Activated CD8-positive, alpha-beta memory T cell treated with anti-CD3 and anti-CD28 coated beads, Interleukin-2, amount 50 U/mL, for 4 hours (primary cell): ENCODE measurements at places on chromosomes 6 and 20.

DNA sequence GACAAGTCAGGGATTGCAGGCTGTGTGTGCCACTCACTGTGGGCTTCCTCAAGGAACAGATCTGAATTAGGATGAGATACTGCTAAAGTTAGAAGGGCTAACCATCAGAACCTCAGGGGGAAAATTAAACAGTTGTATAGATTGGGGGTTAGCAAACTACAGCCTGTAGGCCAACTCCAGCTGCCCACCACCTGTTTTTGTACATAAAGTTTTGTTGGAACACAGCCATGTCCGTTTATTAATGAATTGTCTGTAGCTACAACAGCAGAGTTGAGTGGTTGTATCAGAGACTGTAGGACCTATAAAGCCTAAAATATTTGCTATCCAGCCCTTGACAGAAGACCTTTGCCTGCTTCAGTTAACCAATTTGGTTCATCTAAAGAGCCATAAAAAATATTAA lies 127.2 kb upstream of the ECI2 start:
- no peak for DNase-seq

GRCh38 chr6:34574647-34575293 lies 18.6 kb upstream of the SPDEF start:
- no peak for DNase-seq

- DNase-seq, result no peak
These were observed 17.6 kb downstream of the GHRH start for GRCh38 chr20:37243937-37244571.

DNA sequence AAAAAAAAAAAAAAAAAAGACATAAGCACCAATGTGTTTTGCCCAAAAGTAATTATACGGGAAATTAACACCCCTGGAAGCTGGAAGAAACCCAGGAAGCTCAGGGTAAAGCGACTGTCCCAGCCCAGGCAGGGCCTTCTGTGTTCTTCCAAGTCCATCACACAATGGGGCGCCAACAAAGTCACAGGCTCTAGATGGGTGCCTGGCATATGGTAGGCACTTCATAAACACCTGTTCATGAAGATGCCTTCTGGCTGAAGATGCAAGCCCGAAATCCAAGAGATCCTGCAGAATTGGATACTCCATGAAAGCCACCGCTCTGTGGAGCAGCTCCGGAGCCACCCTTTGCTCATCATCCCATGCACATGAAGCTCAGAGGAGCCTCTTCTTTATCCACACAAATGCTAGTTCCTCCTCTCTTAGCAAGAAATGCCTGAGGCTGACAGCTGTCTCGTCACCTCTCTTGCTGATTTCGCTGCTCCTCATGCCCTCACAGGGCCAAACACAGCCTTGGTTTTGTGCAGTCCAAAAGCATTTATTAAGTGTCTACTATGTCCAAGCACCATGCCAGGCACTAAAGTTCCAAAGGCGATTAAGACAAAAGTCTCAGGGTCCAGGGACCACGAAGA lies 76.6 kb downstream of the TRERF1 start:
- no peak for DNase-seq

DNA sequence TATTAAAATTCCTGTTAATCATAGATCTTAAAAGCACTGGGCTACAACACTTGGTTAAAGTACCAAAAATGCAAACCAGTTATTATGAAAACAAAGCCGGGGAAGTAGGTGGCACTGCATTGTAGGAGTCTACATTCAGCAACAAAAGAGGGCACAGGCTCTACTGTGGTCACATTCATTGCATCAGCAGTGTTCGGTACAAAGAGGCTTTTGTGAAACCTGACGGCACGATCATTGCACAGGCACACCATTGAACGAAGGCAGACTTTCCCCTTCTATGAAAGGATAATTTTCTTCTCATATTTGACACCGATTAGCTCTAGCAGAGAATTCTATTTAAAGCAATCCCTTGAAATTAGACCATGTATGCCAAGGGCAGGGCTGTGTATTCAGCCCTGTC lies 44.6 kb upstream of the AGPAT4 start:
- DNase-seq, result no peak

GRCh38 chr20:47765691-47766594 lies 19.3 kb downstream of the SULF2 start:
- DNase-seq, result no peak

DNA sequence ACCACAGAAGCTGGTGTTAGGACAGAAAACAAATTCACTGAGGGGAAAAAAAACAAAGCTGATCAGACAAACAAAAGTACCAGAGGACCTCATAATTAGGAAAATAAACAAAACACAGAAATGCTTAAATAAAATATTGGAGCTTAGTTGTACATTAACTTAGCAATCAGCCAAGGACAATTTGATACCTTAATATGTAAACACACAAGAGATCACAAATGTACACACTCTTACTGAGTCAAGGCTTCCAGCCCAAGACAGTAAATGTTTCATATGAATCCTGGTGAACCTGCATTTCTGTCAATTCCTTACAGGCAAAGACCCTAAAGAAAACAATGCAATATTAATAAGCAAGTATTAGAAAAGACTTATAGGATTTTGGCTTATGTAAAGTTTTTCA lies 62.0 kb upstream of the SPTLC3 start:
- DNase-seq, result no peak

DNA sequence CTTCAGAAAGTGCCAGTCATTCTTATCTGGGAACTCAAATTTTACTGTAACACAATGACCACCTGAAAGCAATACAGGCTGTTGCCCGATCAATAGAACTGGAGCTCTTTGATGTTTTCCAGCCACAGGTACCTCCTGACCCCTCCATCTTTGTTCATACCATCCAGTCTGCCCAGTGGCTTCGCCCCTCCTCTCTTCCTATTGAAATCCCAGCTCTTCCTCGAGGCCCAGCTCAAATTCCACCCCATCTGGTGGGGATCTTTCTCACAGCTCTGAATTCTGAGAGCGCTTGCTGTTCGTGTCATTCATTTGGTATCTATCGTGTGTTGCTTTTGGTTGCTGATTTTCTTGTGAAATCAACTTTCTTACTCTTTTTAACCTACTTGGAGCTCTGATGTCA lies 87.9 kb upstream of the CNKSR3 start:
- no peak for DNase-seq

DNA sequence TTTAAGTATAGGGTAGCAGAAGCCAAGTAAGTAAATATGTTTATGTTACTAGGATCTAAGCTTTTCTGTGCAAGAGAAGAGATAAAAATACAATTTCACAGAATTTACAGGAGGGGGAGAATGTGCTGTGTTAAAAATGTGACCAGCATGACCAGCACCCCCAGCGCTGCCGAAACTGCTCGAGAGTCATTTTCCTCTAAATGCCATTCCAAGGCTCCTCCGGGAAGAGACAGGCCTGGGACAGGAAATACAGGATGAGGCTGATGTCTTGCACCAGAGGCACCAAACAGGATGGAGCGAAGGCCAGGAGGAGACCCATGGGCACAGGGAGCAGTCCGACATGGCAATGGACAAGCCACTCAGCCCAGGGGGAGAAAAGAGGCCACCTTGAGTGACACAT lies 21.1 kb downstream of the TAF4 start:
- DNase-seq, result no peak

DNA sequence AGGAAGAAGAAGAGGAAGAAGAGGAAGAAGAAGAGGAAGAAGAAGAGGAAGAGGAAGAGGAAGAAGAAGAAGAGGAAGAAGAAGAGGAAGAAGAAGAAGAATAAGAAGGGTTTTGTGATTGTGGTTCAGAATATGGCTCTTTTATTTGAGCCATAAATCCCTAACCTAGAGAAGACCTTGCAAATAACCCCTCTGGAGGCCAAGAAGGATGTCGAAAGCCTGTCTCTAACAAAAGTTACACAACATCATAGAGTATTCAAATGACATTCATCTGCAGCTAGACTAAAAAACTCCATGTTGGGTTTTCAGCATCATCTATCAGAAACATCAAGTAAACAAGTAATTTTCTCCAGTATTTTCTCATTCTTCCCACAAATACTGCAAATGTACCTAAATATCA lies 100.9 kb downstream of the RNASET2 start:
- no peak for DNase-seq

DNA sequence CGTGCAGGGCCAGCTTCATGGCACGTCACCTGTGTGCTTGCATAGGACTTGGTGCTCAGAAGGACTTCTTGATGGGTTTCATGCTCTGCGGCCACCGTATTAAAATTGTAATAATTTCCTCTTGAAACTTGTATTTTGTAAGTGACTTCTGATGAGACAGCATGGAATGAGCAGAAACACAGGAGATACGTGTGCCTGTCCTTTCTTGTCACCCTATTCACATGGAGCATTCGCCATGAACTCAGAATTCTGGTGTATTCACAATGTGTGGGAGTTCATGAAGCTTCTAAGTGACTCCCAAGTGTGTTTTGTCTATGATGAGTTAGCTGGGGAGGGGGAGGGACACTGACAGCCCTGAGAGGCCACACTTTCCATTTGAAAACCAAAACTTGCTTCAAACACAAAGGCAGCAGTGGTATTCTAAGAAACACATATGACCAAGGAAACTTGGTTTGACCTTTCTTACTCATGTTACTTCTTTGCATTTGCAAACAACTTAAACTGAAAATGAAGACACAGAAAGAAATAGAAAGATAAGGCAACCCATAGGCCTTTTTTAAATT lies 92.1 kb upstream of the NEDD9 start:
- peak; percentile 30 for DNase-seq

- no peak for DNase-seq
These were observed 590 bp downstream of the C20orf204 start for GRCh38 chr20:64036346-64037198.

GRCh38 chr6:126372626-126373025 lies 32.7 kb downstream of the CENPW start:
- no peak for DNase-seq

GRCh38 chr6:161922631-161923119 lies 648.8 kb upstream of the AGPAT4 start:
- no peak for DNase-seq

GRCh38 chr6:57294862-57295445 lies 22.5 kb upstream of the PRIM2 start:
- DNase-seq, result no peak

DNA sequence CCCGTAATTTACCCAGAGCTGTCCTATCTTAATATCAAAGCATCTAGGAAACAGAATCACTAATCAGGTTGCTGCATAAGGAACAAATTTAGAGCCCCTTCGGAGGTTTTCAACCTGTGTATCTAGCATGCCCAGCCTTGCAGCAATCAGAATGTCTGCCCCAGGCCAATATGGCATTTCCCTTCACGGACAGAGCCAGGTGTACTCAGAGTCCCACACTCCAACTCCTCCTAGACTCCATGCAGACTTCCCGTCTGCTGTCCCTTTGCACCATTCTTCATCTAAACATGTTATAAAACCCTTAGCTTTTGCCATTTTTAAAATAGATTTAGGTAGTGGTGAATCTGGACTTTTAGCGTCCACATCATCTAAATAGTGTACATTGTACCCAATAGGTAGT lies 61.0 kb downstream of the ZHX3 start:
- no peak for DNase-seq

DNA sequence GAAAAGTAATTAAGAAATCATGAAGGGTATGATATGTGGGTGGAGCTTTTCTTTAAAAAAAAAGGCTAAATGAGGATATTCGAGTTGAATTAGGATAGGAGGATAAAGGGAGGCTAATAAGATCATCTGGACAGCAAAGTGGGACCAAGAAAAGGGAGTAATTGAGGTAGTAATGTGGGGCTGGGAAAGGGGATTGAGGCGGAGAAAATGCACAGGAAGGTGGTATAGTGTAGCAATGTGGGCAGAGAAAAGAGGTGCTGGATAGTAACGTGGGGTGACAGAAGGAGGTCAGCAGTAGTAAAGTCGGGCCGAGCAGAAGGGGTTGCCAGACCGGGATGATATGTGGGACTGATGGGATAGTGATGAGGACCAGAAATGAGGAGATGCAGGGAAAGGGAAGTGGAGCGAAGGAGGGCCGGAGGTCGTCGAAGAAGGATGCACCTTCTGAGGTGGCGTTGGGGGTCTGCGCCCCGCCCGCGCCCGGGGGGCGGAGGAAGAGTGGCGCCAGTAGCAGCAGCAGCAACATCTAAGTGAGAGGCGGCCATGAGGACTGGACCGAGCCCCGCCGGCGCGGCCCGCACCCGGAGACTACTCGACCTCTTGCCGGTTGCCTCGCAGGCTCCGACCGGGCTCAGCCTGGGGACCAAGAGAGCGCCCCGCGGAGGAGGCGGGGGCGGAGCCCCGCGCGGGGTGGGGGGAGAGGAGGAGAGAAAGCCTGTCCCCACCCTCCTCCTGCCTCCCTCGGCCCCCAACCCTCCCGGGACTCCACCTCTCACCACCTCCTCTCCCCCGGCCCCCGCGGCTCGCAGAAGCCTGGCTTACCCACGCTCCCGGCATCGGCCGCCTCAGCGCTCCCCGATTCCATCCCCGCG lies 887 bp downstream of the GABBR1 start:
- peak; percentile 70 for DNase-seq

GRCh38 chr6:82963191-82963925 lies 102.3 kb downstream of the UBE3D start:
- DNase-seq, result no peak

- no peak for DNase-seq
These were observed 12.0 kb downstream of the PFDN4 start for GRCh38 chr20:54219751-54220426.

DNA sequence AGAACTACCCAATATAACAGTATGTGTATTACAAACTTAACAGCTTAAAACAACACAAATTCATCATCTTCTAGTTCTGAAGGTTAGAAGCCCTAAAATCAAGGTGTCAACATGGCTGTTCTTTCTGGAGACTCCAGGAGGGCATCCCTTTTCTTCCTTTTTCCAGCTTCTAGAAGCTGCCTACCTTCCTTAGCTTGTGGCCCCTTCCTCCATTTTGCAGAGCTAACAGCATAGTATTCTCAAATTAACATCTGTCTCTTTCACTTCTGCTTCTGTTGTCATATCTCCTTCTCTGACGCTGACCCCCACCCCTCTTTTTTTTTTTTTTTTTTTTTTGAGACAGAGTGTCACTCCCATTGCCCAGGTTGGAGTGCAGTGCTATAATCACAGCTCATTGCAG lies 52.8 kb upstream of the AKIRIN2 start:
- no peak for DNase-seq

GRCh38 chr6:3612341-3613041 lies 139.0 kb downstream of the PXDC1 start:
- DNase-seq, result no peak

GRCh38 chr20:23049201-23050075 lies at the start of gene THBD:
Gene THBD, minus strand, starts transcription at chr20:23049672. Its CDS starts 168 bp downstream, at chr20:23049504.
- no peak for DNase-seq

- DNase-seq, result no peak
These were observed 11.3 kb downstream of the PAQR8 start for GRCh38 chr6:52373151-52373690.

GRCh38 chr6:80605165-80605989 lies 498.9 kb downstream of the BCKDHB start:
- no peak for DNase-seq
